ENCODE measurements at places on chromosomes 5 and 9.

DNA sequence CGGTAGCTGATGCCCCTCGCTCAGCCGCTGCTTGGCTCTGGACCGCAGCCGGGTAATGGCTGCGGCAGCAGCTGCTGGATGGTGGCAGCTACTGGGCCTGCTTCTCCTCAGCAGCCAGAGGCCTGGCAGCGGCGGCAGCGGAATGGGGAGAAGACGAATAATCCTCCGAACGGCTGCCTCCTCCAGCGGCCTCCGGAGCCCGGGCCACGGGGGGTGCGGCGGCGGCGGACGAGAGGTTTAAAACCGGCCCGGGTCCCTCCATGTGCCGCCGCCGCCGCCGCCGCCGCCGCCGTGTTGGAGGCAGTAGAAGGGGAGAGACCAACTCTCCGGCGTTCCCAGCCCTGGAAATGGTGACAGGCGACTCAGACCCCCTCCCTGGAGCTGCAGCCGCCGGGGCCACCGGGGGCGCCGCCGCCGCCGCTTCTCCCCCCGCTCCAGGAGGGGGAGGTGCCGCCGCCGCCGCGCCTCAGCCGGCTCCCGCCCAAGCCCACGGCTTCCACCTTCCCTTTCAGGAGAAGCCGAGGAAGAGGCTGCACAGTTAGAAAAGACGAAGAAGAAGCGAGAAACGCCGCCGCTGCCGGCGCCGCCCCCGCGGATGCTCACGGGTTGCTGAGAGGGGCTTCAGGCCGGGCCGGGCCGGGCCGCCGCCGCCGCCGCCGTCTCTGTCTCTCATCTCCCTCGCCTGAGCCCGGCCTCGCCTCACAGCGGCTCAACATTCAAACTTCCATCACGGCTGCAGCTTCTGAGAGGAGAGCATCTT, 118.4 kb upstream of the PRSS3 start:
- no peak for DNase-seq

- peak; percentile 98 for DNase-seq
These were observed 486.4 kb upstream of the ZNF608 start for GRCh38 chr5:125232779-125233230.

GRCh38 chr9:22111954-22112247, 102.8 kb upstream of the CDKN2B start:
- no peak for DNase-seq

DNA sequence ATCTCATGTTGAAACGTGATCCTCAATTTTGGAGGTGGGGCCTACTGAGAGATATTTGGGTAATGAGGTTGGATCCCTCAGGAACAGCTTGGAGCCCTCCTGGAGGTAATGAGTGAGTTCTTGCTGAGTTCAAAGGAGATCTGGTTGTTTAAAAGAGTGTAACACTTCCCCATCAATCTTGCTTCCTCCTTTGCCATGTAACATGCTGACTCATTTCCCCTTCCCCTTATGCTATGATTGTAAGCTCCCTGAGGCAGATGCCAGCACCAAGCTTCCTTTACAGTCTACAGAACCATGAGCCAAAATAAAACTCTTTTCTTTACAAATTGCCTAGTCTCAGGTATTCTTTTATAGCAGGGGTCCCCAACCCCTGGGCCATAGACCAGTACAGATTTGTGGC, 352.3 kb downstream of the SLCO4C1 start:
- DNase-seq, result no peak

DNA sequence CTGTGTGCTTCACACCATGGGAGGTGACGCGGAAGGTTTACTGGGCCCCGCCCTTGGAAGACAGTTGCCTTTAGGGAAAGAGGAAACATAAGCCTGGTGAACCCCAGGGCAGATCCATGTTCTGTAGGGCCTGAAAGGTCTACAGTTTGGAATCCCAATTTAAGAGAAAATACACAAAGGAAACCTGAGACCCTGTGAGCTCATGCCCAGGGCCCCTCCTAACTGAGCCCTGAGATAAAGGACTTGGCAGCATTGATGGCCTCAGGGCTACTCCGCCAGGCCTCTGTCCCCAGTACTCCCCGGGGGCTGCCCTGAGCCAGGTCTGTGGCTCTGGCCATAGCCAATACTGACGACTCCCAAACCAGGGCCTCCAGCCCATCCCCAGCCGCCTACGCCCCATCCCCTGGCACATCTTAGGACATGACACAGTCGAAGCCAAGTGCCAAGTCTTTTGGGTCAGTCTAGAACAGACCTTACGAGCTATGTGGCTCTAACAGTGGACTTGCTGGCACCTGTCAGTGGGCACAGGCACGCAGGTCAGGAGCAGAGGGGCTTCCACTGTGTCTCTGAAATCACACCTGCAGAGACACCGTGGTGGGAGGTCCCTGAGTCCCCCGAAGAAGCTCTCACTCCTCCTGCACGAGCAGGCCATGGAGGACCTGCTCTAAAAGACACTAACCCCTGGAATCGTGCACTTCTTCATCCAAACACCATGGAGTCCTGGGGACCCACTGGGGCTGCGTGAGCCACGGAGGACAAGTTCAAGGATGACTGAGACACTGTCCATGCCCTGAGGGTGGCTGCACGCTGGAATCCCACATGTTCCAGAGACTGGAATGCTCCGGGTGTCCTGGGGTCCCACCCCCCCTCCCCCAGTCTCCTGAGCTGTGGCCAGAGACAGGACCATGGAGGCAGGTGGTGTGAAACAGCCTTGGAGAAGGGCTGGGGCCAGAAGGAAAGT, 40.3 kb upstream of the BARHL1 start:
- DNase-seq, result no peak

DNA sequence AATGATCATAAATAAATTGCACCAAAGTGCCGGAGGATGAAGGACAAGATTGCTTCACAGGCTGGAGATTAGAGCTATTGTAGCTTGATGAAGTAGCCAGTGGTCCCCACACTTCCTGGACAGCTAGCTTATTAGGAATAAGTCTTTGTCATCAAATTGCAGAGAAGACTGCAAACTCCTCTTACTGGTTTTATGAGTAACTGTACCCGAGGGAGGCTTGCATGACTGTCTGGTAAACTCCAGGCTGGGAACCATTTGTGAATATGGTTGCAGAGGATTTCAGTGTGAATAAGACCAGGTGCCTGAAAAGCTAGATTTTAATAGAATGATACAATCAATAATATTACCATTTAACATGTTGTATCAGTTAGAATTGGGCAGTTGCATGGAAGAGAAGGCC, 36.5 kb upstream of the SEMA5A start:
- no peak for DNase-seq

DNA sequence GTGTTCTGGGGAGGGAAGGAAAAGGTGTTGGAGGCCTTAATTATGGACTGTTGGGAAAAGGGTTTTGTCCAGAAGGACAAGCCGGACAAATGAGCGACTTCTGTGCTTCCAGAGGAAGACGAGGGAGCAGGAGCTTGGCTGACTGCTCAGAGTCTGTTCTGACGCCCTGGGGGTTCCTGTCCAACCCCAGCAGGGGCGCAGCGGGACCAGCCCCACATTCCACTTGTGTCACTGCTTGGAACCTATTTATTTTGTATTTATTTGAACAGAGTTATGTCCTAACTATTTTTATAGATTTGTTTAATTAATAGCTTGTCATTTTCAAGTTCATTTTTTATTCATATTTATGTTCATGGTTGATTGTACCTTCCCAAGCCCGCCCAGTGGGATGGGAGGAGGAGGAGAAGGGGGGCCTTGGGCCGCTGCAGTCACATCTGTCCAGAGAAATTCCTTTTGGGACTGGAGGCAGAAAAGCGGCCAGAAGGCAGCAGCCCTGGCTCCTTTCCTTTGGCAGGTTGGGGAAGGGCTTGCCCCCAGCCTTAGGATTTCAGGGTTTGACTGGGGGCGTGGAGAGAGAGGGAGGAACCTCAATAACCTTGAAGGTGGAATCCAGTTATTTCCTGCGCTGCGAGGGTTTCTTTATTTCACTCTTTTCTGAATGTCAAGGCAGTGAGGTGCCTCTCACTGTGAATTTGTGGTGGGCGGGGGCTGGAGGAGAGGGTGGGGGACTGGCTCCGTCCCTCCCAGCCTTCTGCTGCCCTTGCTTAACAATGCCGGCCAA, 19.1 kb downstream of the PTGES2 start:
- DNase-seq, result no peak
